ENCODE measurements at places on chromosomes 2 and 18.

DNA sequence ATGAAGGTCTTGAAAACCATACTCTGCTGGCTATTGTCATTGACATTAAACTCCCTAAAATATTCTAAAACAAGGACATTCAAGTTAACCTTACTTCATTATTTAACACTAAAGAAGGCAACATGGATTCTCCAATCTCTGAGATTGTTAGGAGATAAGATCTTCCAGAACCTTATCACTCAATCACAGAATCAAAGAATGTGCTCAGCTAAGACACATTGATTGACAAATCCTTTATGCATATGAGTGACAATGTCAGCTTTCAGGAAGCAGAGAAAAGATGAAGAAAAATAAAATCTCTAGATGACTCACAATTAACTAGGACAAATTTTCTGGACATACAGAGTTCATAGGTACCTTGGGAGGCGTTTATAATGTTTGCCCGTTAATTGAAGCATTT is 787.2 kb downstream of the TSN start:
- DNase-seq = no peak

GRCh38 chr2:38267270-38267925 is 109.7 kb downstream of the ATL2 start:
- no peak for DNase-seq

DNA sequence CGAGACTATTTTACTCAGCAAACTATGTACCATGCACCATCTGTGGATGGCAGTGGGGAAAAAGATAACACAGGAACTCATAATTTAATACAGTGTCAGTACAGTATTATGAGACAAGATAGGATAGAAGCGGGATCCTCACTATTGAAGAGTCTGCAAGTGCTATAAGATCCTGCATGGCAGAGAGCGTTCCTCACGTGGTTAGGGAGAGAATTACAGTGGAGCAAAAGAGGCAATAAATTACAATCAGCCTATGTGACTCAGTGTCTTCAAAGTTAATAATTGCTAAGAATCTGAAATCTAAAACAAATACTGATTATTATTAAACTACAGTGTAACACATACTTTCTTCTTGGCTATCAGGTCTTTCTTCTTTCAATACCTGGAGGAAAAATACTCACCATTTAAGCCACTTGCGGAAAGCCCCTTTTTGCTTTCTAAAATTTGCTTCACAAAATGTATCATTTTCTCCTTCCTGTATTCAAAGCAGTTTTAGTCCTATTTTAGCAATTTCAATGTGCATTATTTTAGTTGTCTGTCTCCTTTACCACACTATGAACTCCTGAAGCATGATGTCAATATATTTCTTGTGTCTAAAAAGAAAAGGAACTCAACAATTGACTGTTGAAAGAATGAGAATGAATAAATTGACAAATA is 342.9 kb downstream of the SPAG16 start:
- DNase-seq = no peak

GRCh38 chr18:44922968-44923367 is 242.3 kb downstream of the SETBP1 start:
- no peak for DNase-seq

DNA sequence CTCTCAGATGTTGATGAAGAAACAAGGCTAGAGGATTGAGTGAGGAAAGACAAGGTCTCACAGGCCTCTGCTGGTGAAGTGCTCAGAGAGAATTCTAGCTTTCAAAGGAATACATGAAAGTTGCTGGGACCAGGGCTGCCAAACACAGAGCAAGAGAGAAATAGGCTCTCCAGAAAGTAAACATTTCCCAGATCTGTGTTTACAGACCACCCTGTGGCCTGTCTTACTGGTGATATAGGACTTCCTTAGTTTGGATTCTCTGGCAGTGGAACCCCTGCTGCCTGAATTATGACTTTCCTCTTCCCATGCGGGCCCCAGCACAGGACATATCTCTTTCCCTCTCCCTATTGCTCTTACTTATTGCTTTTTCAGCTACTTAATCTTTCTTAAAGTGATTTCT is 64.5 kb downstream of the TACR1 start:
- no peak for DNase-seq

DNA sequence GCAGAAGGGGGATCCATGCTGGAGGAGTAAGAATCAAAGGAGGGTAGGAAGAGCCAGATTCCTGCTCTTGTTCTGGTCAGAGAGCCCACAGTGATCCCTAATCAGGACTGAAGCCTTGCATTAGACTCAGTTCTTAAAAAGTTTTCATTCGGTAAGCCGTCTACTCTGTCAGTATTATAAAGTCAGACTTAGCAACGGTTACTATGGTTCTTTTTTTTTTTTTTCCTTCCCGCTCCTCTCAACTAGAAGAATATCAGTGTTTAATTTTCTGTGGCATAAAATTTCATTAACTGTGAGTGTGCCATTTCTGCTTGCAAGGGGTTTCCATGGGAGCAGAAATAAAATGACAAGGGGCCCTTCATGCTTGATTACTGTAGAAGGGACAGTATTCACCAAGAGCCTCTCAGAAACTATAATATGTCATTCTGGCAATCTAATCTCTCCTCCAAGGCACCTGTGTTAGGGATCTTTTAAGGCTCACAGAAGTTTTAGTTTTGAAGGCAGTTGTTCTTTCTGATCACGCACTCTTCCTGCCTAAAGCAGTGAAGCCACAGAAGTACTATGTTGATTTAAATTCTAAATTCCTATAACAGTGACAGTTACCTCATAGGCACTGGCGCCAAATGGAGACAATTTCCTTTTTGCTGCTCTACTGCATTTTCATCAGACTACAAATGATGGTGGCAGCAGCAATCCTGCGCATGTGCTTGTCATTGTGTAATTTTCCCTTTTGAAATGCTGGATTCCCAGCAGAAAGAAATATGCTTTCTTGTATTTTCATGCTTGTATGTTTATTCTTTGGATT is 57.0 kb downstream of the OSBPL6 start:
- DNase-seq = peak; percentile 33

DNA sequence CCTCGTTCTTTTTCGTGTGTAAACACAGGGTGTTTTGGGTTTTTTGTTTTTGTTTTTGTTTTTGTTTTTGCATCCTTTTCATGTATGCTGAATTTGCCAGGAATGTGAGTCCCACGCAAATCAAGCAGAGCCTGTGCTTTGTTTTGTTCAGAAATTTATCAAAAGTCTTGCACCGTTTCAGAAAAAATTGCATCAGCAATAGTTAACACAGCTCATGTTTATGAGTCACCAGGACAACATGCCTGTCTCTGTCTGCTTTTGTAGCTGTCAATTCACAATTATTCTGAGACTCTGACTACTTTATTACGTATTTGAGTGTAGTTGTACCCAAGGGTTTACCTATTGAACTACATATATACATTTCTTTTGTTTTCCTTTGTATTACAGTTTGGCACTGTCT is 38.3 kb downstream of the MRPL44 start:
- DNase-seq = no peak

- DNase-seq = no peak
These were observed 6.7 kb upstream of the IL1A start for GRCh38 chr2:112791019-112791418.

DNA sequence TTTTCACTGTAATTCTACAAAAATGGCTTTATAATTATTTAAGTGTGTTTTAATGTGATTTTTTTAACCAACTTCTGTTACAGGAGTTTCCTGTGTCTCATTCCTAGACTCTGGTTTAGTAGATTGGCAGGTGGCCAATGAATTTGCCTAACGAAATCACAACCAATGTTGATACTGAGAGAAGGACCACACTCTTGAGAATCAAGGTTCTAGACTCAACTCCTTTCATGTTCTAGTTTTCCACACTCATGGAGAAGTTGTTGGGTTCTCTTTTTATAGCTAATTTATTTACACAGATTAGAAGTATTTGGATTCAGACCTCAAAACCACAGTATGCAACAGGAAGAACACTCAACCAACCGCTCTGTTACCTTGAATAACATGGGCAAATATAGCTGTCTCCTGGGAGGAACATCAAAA is 22.6 kb upstream of the USP34 start:
- DNase-seq = no peak

GRCh38 chr18:69447886-69448285 is 47.2 kb downstream of the DOK6 start:
- no peak for DNase-seq

DNA sequence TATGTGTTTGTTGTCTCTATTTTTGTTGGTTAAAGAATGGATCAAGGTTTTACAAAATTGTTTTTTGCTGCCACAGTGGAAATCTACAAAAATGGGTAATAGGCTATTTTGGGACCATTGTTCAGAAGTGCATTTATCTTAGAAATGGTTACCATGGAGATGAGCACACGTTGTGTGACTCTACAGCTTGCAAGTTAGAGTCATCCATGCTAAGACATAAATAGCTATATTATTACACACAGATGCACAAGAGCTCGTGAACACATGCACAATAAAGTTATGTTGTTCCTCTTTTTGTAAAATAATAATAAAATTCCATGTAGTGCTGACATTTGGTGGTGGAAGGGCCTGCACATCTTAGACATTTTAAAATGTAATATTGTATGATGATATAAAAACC is 15.5 kb upstream of the DUSP19 start:
- DNase-seq = no peak

DNA sequence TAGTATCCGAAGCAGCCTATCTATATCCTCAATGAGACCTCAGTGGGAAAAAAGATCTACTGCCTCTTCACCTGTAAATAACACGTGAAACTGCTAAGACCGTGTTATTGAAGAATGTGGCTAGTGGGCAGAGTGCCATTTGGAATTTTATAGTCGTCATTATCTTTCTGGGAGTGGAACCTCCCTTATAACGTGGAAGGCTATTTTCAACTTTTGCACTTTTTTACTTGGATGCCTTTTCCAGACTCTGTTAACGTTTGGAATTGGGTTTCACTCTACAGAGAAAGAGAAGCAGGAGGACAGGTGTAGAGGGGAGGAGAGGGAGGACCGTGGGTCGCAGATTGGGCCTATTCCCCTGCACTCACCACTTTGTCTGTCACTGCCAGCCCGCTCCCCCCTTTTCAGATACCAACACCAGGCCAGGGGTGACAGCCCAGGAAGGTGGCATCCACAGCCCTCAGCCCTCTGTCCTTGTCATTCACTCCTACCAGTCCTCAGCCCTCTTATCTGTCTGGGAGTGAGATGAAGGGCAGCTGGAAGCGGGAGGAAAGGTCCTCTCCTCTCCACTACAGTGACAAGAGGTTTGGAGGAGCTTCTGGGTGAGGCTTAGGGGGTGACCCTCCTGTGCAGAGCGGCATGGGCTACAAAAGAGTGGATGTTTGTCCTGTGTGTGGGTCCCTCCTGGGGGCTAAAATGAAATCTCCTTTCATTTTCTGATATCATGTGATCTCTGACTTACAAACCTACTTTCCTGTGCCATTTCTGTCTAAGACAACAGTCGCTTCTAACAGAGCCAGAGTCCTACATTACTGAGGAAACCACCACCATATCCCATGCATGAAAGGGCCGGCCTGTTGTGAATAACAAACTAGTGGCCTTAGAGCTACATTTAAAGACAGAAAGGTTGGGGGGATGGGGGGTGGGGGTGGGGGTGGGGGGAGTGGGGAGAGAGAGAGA is 23.9 kb upstream of the CEP68 start:
- DNase-seq = no peak

- DNase-seq = peak; percentile 72
These were observed 601.6 kb downstream of the CPS1 start for GRCh38 chr2:211157856-211158463.

- no peak for DNase-seq
These were observed 24.2 kb upstream of the CAB39 start for GRCh38 chr2:230688490-230688889.

DNA sequence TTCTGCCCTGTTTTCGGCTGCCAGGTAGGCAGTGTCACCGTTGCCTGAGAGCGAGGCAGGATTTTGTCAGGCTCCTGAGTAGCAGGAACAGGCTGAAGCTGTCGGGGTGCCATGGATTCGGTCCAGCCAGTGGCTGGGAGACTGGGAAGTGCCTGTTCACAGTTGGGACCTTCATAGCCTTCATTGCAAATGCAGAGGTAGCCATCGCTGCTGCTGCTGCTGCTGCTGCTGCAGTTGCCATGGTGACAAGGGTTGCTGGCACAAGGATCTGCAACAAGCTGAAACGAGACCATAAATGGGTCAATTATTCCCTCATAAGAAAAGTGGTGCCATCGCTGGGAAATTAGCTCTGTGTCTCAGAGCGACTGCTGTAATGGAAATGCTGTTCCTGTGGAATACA is 122.7 kb downstream of the DNER start:
- peak; percentile 84 for DNase-seq

- DNase-seq = no peak
These were observed 48.5 kb upstream of the FOSL2 start for GRCh38 chr2:28343971-28344715.

DNA sequence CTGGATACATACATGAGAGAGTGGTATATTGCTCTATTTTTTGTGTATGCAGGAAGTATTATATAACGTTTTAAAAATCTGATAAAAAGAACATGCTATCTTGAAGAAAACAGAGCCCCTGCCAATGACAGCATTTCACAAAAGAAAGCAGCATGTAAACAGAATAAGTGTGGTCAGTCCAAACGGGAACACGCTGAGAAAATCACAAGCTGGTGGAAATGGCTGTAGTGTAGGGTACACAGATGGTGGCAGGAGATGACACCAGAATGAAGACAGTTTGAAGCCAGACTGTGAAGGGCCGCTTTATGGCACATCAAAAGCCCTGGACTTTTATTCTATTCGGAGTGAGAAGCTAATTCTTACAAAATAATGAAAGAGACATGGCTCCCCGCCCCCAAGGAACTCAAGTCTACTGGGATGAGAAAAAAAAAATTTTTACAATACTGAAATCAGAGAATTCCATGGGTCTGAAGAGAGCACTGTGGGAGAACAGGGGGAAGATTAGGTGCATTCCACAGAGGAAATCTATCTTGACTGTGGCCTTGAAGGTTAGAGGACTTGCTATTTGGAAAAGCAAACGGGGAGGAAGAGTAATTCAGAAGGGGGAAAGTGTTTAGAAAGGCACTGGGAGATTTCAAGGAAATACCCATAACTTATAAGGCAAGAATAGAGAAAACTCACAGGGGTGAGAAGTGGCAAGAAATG is 217.7 kb upstream of the SMAD7 start:
- DNase-seq = no peak

DNA sequence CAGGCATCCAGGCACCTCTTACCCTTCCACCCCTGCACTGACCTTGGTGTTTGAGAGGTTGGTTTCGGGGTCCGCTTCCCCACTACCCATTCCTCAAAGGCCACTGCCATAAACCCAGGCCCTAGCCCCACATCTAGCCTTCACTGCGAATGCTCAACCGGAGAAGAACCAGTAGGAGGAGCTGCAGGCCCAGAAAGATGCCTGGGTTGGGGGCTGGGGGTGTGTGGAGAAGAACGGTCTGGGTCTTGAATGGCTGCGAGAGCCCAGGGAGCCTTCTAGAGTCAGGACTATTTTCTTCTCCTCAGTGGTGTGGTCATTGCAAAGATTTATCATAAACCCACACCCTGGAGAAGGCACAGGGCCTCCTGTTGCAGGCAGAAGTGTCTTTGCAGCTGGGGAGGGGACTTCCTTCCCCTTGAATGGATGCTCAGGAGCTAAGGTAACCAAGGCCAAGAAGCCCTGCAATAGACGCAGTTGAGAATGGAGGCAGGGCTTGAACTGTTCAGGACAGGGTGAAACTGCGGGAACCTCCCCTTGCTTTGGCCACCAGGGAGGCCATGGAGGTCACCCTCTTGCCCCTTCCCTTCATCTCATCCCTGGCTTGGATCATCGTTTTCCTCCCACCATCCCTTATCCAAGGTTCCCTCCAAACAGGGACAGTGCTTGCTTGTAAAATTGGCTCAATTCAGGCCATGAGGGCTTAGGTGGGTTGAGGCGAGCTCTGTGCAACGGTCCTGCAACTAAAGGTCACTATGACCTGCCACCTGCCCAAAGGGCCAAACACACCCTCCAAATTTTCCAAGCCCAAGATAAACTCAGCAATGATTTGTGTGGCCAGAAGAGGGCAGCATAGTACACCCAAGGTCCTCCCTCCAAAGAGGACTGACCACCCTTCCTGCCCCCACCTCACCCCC is 20.9 kb downstream of the THNSL2 start:
- DNase-seq = peak; percentile 31
